GM04503 (cell line): ENCODE measurements at places on chromosomes 1 and 21.
A peak's percentile ranks its signal among the peaks of the same experiment; 100 is the strongest.

DNA sequence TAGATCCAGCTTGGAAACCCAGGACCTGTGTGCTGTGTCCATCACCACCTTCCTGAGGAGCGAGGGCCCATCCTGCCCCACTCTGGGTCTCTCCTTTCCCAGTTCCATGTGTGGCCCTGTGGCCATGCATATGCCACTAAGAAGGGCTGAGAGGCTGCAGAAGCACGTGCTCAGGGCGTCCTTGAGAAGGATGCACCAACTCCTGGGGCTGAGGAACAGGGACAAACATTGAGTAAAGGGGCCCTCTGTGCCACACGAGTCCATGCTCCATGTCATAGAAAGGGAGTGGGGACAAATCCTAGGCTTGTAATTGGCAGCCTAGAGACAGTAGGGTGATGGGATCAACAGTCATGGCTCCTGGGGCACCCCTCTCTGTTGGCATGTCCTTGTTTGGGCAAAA is 8.4 kb downstream of the ETV3L start:
- no peak for DNase-seq

DNA sequence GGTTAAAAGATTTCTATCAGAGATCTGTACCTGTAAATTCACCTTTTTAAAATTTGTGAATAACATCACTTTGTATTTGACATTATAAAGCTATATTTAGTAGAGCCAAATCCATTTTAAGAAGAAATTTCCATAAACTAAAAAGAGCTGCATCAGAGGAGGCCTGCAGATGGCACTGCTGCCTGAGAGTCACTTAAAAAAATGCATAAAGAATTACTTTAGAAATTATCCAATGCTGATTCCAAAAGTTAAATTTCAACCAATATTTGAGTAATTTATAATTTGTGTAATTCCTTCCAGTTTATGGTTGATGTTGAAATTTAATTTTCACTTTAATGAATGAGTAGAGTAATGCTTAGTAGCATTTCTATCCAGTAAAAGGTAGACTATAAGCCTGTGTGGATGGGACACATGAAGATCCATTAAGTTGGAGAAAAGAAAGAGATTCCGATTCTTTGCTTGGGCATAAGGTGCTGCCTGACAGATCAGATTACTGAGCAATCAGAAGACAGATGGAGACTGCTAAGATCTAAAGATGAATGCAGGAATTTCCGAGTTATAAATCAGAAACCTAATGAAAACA is 20.7 kb upstream of the RPE65 start:
- DNase-seq: no peak

- DNase-seq: no peak
These were observed 281.6 kb upstream of the RGS18 start for GRCh38 chr1:191876631-191877030.

GRCh38 chr1:173149887-173150286 is 57.2 kb downstream of the TNFSF4 start:
- peak; percentile 48 for DNase-seq

GRCh38 chr1:151005729-151006319 is 878 bp downstream of the MINDY1 start:
- DNase-seq: no peak

GRCh38 chr1:93938461-93939145 is 29.4 kb upstream of the GCLM start:
- DNase-seq: no peak

DNA sequence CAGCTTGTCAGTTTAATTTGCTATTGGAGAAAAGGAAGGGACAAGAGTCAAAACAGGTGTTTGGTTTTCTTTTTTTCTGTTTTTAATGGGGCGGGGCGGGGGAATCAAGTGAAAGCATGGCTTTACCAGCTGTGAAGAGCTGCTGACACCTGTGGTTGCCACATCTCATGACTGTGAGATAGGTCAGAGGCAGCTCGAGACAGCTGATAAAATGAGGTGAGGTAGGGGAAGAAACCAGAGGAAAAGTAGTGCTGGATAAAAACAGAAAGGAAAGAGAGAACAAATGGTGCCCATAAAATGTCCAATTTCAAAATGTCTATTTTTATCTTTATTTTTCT is 272.3 kb downstream of the NEGR1 start:
- no peak for DNase-seq

DNA sequence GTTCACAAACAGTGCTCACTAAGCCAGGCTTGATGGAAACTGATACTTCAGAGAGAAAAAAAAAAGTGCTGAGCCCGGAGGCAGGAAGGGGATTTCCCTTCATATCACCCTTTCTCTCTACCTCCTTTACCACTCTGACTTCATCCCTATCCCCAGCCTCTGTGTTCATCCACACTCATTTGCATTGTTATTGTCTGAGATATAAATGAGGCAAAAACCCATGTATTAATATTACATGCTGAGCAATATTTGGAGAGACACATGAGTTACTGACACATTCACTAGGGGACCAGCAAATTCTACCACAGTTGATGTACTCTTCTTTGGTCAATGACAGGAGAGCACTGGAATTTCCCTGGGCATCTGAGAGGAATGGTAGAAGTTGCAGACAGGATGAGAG is 175.8 kb downstream of the TNFSF18 start:
- no peak for DNase-seq

DNA sequence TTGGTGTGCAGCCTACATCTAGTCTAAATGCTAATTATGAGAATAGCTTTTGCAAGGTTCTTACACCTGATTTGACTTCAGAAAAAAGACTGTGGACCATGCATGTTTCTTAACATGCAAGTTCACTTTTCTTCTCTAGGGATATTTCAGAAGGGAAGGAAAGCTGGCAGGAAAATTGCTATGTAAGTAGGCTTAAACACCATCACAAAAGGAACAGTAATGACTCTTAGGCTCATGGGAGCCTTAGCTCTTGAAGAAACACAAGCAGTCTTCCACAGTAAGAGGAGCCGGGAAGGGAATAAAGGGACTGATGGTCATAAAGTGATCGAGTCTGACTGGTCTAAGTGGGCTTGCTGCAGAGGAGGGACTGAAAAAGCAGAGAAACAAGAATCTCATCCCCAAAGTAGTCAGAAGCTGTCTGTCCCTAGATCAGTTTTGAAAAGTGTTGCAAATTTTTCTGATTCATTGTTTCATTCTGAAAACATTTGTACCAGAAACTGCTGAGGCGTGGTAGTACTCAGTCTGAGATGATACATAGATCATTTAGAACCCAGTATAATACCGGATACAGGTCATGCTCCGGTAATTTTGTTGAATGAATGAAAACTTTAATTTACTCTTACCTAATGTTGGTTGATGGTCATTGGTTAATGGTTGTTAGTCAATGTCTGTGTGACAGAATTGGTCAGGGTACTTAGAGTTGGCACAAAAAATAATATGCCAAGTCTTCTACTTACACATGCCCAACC is 40.9 kb downstream of the SMYD2 start:
- DNase-seq: no peak

DNA sequence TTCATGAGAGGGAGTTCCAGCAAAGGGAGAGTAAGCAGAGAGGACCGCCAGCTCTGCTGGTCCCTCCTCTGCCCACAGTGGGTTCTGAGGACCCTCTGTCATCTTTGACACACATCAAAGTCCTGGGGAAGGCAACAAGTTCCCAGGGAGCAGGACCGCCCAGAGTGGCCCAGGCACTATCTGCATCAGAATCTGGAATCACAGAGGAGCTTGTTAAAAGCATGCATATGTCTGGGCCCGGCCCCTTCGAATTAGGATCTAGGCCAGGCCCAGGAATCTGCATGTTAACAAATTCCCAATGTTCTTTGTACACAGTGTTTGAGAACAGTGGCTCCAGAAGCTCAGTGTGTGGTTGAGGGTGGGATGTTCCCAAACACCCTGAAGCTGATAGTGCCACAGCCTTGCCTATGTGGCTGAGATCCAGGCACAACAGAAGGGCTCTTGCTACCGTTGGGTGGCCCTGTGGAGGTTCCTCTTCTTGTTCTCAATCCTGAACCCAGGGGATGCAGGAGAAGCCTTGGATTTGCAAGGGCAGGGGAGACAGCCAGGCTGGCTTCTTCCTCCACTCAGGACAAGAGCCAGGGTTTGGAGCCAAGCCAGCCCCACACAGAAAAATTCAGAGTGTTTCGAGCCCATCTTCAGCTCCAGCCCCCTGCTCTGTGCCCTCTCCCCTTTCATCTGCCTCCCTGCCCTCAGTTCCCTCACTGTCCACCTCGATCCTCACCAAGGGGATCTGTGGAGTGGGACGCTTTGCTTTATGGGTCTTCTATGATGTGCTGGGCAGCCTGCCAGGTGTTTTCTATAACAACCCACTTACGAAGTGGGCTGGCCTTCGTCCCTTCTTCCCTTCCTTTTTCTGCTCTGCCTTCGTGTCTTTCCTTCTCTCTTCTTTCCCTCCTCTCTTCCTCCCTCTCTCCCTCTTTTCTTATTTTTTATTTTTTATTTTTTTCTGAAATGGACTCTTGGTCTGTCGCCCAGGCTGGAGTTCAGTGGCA is 129.0 kb upstream of the TMPRSS2 start:
- no peak for DNase-seq

GRCh38 chr1:172108161-172108893 is 267.0 kb downstream of the DNM3 start:
- peak; percentile 36 for DNase-seq

DNA sequence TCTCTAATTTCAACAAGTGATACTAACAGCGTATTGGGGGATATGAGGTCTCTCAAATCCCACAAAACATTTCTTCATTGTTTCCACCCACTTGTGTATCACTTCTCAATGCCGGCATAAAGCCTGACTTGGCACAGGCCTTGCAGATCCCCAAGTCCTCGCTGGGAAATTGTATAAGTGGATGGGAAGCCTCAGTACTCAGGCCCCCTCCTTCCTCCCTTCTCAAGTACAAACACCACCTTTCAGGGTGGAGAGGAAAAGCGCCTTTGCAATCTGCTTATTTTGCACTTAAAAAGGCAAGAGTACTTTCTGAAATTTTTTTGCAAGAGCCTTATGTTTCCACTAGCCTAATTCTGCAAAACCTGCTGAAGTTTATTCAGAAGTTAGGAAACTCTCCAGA is 25.8 kb upstream of the KLHDC8A start:
- no peak for DNase-seq

DNA sequence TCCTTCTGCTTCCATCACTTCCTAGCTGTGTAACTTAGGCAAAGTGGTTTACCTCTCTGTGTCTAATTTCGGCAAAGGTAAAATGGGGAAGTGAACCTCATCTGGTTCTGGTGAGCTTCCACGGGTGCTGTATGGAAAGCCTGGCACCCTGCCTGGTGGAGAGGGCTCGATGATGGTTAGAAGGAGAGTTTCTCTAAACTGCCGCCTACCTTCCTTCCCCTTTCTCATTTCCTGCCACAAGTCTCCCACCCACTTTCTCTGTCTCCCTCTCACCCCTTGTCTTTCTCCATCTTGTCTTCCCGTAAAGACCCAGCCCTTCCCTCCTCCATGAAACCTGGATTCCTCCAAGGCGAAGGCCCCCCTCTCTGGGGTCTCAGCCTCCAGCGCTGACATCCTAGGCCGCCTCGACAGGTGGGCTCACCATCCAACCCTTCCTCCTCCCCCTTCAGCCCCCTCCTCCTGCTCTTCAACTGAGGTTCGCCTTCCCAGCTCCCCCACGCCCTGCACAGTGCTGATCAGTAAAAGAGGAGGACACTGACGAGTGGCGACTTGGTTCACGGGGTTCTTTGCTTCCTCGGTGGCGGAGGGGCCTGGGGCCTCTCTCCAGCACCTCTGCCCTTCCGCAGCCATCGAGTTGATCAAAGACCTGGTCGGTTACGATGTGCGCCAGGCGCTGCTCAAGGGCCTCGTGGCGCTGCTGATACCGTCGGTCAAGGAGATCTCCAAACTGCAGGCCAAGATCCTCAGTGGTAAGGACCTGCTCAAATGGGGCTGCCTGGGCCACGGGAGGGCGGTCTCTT is 7.3 kb downstream of the RNU5D-1 start:
- DNase-seq: no peak

DNA sequence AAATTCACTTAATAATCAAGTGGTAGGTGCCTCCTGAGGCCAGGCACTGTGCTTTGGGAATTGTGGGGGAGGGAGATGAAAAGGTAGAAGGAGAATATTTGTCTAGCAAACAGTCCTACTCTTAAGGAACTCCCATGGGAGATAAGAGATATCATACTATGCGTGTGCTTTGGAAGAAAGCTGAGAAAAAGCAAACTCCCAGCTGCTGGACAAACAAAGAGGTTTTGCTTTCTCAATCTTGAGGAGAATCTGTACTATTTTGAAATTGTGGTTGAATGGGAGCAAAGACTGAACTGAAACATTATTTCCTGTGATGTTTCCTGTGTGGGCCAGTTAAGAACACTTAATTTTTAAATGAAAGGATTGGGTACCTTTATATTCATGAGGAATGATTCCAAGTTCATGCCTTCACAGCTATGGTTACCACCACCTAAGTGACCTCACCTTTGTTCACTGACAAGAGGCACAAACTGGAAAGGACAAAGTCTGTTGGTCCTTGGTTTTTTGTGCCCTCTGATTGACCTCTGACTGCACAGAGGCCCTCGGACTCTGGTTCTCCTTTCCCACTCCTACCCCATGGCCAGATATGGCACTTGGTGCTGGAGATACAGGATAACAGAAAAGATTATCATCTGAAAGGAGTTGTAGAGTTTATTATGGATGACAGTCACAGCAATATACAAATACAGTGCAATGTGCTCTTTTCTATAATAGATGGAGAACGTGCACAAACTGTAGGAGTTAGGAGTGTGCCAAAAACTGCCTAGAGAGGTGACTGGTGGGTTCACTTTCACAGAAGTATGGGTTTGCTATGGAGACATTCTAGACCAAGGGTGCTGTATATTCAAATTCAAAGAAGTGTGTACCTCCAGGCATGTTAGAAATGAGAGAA is 1.6 kb downstream of the CD53 start:
- no peak for DNase-seq

DNA sequence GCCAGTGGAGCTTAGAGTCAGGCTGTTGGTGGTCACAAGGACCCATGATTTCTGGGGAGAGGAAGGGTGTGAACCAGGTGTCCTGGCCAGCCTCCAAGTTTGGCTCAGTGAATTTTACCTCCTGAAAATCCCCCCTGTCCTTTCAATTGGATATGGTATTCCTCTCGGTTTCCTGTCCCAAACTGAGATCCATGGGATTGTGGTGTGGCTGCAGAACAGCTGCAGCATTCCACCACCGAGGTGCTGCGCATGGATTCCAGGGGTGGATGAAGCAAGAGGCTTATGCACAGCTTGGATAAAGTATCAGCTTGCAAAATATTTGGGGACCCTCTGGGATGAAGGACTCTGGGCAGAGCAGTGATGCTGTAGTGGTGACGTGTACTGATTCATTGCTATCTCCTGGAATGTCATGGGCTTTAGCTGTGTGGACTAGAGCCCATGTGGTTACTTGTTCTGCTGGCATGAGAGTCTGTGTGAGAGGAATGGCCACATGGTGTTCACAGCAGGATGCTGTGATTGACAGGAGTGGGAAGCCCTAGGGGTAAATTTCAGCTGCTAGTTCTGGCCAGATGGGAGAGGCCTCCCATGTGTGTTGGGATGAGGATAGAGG is 148.7 kb upstream of the SPAG17 start:
- DNase-seq: no peak

DNA sequence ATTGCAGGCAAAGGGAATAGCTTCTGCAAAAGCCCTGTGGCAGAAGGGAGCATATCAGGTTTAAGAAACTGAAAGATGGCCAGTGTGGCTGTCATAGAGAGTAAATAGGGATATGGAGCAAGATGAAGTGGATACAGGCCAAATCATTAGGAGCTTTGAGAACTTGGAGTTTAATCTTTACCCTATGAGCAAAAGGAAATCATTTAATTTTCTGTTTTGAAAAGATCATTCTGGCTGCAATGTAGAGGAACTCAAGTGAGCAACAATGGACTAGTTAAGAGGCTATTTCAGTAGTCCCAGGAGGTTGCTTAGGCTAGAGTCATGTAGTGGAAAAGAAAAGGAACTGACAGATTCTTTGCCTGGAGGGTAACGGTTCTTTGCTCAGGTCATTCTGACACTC is 47.2 kb downstream of the RAP1A start:
- DNase-seq: no peak
